ENCODE measurements at places on chromosomes 3 and 15.

DNA sequence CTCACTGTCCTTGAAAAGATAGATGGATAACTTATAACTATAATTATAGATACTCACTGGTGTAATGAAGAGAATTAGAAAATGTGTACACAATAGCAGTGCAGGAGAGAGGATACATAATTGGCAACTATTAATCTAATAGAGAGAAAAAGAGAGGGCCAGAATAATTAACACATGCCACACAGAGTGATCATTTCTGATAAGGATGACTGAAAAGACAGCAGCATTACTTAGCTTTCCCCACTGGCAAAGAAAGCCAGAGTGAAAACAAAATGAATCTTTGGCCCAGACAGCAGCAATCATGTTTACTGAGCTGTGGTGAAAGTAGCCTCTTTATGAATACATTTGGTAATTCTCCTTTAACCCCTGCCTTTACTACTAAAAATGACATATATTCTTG is 493.3 kb upstream of the ROBO1 start:
- DNase-seq: no peak

- no peak for DNase-seq
Observed at GRCh38 chr15:88657326-88658069, 18.7 kb downstream of the ISG20 start.

DNA sequence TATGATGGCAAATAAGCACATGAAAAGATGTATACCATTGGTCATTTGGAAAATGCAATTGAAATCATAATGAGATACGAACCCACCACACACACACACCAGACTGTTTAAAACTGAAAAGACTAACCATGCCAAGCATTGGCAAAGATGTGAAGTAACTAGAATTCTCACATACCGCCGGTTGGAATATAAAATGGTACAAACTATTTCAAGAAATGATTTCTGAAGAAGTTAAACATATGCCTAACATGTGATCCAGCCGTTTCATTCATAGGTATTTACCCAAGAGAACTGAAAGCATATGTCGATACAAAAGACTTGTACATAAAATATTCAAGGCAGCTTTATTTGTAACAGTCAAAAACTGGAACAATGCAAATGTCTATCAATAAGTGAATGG is 28.9 kb downstream of the HES1 start:
- no peak for DNase-seq

DNA sequence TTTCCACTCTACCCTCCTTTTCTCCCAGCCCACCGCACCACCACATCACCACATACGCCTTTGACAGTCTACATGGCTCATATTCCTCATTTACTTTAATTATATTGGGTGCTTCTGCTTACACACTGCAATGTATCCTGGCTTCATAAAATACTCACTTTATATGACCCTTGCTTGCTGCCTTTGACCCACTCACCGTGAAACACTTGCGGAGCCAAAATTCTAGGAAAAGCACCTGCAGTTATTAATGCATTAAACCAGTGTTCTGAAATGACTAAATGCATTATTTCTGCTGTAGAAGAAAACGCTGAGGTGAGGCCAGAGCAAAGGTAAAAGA is 217.5 kb upstream of the ICE2 start:
- no peak for DNase-seq

GRCh38 chr15:66960519-66960918 is 104.9 kb upstream of the SMAD3 start:
- no peak for DNase-seq

- DNase-seq: no peak
Observed at GRCh38 chr15:62749036-62749815, 293.3 kb upstream of the TPM1 start.

DNA sequence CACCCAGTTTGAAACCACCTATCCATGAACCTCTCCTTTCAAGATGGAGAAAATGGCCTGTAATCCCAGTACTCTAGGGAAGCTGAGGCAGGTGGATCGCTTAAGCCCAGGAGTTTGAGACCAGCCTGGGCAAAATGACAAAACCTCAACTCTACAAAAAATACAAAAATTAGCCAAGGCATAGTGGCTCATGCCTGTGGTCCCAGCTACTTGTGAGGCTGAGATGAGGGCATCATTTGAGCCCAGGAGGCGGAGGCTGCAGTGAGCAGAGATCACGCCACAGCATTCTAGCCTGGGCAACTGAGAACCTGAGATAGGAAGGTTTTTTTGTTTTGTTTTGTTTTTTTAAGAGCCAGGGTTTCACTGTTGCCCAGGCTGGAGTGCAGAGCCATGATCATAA is 5.4 kb downstream of the TKT start:
- DNase-seq: no peak

DNA sequence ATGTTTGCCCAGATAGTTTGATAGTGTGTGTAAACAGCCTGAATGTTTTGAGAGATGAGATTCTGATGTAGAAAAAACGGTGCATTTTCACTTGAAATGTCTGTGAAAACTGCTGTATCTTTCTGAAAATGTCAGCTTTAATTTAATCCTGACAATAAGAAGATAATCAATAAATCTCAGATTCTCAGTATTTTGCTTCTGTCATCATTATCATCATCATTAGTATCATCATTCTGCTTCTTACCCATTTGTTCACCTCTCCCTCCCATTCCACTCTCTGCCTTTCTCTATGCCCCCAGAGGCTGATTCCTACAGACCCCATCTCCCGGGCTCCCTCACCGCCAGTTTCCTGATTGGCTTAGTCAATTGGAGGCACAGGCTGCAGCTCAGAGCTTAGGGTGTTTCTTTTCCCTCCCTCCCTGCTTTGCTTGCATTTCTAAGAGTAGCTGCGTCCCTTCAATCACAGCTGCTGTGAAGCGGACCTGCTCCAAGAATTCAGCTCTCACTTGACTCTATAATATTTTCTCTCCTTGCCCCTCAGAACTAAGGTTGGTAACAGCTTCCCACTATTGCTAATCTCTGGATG is 8.2 kb upstream of the SNTN start:
- no peak for DNase-seq

GRCh38 chr3:197031315-197032285 is 2.0 kb upstream of the MELTF start:
- no peak for DNase-seq

GRCh38 chr3:149512073-149512782 is 37.7 kb downstream of the TM4SF4 start:
- peak; percentile 8 for DNase-seq

- no peak for DNase-seq
Observed at GRCh38 chr15:60217161-60217560, 180.6 kb downstream of the ANXA2 start.

DNA sequence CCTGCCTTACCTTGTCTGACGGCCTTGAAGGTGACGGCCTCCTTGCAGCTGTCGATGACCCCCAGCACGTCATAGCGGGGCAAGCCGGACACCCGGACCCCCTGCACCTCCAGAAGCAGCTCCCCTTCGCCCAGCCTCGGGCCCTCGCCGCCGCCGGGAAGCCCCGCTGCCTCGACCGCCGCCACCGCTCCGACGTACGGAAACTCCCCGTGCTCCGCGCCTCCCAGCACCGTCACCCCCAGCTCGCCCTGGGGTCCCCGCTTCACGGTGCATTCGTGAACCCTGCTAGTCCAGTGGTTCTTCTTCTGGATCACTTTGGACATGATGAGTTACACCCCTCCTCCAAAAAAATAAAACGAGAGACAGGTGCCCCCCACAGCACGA is 740 bp downstream of the MAGI1 start:
- no peak for DNase-seq

- DNase-seq: no peak
Observed at GRCh38 chr15:88187195-88187594, 69.3 kb downstream of the NTRK3 start.

- DNase-seq: no peak
Observed at GRCh38 chr15:91366111-91366510, 266.1 kb downstream of the SV2B start.

GRCh38 chr15:57213862-57214261 is 162.4 kb upstream of the CGNL1 start:
- no peak for DNase-seq

DNA sequence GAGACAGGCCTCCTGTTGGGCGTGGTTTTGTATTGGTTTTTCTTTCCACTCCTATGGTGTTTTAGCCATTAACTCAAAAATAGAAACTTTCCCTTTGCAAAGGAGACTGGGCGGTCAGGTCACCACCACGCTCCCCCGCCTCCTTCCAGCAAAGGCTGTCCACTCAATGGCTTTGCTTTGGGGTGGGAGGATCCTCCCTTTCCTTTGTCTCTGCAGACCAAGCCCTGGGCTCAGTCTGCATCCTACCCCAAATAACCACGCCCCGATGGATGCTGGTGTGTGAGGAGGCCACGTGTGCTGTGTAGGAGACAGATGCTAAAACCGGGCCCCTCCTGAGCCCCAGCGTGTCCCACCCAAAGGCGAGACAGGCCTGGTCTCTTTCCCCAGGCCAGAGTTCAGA is 68.5 kb downstream of the GRIP2 start:
- no peak for DNase-seq

- DNase-seq: no peak
Observed at GRCh38 chr3:147189016-147189415, 217.3 kb downstream of the ZIC4 start.

GRCh38 chr15:85504749-85505676 is 124.6 kb downstream of the AKAP13 start:
- peak; percentile 27 for DNase-seq

- DNase-seq: no peak
Observed at GRCh38 chr3:151599103-151599672, 134.5 kb upstream of the AADACL2 start.

- no peak for DNase-seq
Observed at GRCh38 chr3:99982650-99983049, 131.7 kb downstream of the FILIP1L start.

GRCh38 chr15:57521503-57521902 is 70.2 kb upstream of the MYZAP start:
- no peak for DNase-seq

DNA sequence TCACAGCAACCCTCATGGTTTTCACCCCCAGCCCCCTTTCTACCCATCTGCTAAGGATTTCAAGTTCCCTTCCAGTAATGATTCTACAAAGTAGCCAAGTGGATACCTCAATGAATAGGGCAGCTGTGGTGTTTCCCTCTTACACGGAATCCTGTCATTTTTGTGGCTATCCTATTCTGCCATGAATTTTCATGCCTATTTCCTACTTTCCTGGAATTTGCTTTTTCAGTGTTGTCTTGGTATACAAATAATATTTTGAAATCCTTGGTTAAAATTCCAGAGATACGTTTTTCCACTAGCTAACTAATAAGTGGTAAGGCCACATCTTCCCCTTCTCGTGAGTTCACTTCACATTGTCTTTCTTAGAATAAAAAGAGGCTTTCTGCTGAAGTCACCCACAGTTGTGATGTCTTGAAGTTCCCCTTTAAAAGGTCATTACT is 7.5 kb downstream of the ADPRH start:
- no peak for DNase-seq

All from activated CD4-positive, alpha-beta T cell treated with anti-CD3 and anti-CD28 coated beads, Interleukin-2, amount 50 U/mL, for 1 hour (primary cell).